IMR-90 (cell line): ENCODE measurements at places on chromosomes 16 and 17.

- no peak for DNase-seq
These were observed 16.7 kb upstream of the SLFN11 start for GRCh38 chr17:35390156-35390555.

DNA sequence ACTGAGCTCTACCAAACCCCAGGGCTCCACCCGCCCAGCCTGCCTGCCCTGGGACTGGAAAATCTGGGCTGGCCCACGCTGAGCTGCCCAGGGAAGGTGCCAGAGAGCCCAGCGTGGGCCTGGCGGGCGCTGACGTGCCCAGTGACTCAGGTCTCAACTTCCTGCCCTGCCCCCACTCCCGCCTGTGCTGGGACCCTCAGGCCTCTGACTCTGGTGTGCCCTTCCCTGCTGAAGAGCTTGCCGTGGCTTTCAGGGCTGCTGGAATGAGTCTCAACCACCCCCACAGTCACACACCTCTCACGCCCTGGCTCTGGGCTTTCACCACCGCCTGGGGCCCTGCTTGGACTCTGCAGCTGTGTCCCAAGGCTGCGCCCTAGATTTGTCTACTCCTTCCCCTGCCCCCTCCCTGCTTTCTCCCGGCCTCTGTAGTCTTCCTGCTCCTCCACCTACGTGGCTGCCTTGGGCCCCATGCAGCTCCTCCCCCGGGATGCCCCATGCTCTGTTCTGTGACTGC, 10.4 kb downstream of the LLGL1 start:
- peak; percentile 67 for DNase-seq

DNA sequence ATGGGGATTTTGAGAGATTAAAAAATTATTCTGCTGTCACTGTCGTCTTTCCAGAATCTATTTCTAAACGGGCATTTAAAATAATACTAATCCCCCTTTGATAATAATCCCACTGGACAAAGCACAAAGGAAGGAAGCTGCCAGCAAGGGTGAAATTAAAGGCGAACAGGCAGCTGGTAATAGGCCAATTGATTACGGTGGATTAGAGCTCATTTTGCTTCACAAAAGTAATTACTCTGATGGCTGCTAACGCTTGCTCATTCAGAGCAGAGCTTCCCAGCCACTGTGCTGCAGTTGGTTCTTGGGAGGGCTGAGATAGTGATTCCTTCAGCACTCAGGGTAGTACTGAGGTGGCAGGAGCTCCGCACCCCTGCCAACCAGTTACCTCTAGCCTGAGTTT, 205.7 kb downstream of the SNX29 start:
- DNase-seq, result no peak

GRCh38 chr17:76640550-76641380, 2.8 kb downstream of the ST6GALNAC1 start:
- DNase-seq, result no peak

- DNase-seq, result peak; percentile 3
These were observed 28.7 kb downstream of the CACNA1G start for GRCh38 chr17:50589095-50589705.

GRCh38 chr17:20991276-20992037, 51.4 kb downstream of the USP22 start:
- no peak for DNase-seq

- no peak for DNase-seq
These were observed 4.1 kb upstream of the SLC25A10 start for GRCh38 chr17:81707725-81708646.

DNA sequence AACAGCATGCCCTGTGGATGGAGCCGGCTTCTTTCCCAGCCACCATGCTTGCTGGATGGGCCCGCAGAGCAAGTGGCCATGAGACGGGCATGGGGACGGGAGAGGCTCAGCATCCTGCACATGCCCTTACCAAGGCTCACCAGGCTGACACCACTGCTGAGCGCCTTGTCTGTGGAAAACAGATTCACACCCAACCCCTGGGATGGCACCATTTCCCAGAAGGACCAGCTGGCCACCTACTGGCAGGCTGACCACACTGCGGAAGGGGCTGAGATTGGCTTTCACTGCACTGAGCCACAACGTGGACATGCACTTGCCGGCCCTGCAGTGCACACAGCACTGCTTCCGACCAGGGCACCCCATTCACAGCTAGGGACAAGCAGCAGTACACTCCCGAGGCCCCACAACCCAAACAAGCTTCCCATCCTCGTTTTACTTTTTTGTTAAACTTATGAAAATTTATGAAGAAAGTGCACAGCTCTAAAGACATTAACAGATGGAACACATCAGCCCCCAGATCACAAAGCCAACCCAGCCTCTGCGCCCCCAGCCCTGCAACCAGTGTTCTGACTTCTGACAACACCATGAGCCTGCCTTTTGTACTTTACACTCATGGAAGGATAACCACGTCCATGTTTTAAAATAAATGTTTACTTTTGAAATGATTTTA, 13.9 kb upstream of the KRTAP17-1 start:
- peak; percentile 56 for DNase-seq

GRCh38 chr17:79983456-79983855, 52.2 kb downstream of the TBC1D16 start:
- DNase-seq, result no peak

DNA sequence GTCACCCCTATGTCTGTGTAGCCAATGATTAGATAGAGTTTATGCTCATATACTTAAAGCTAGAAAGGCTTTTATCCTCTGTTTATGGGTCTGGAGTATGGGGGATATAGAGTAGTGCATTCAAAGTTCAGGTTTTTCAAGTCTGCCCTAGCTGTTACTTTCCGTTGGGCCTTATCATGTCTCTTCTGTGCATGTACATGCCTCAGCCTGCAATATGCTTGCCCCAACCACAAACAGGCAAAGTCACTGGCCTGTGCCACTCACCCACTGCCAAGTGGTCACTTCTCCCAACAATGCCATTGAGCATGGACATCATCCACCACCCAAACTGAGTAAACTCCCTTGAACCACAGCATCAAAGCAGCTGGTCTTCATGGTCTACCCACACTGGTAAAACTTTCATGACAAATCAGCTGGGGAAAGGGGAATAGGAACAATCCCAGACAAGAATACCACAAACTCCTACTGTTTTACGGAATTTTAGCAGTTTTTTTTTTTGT, 70.3 kb upstream of the C17orf78 start:
- DNase-seq, result no peak

DNA sequence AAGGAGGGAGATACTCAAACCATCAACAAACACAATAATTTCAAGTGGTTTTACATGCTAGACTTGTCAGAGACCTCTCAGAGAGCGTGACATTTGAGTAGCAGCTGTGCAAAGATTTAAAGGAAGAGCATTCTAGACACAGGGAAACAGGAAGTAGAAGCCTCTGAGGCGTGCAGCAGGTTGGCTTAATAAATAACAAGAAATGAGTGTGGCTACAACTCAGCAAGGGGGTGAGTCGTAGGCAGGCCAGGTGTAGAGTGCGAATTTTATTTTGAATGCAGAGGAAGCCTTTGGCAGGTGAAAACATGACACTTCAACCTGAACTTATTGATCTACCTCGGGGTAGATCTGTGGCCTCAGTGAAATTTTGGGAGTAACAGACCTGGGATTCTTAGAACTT, 73.2 kb upstream of the MRTFB start:
- DNase-seq, result no peak

GRCh38 chr17:77483128-77483598, 342.4 kb downstream of the SEC14L1 start:
- DNase-seq, result no peak

DNA sequence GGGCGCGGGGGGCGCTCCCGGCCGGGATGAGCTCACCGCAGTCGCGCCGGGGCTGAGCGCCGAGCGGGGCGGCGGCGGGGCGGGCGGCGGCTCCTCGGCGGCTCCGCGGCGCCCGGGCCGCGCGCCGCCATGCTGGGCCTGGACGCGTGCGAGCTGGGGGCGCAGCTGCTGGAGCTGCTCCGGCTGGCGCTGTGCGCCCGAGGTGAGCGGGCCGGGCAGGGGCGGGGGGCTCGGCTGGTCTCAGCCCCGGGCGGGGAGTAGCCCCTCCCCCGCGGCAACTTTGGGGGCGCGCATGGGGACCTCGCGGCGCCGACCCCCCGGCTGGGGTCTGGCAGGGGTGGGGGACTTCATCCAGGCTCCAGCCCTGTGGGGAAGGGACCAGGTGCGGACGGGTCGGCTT, at the start of gene ARHGDIG:
Gene ARHGDIG (plus strand): TSS at position 40 of the 400 bp plus-strand sequence. CDS start 90 bp downstream, at position 130.
- no peak for DNase-seq
